CD4-positive, alpha-beta T cell treated with Interleukin-17A for 4 hours (primary cell): ENCODE measurements at places on chromosomes 1 and 21.
A peak's percentile ranks its signal among the peaks of the same experiment; 100 is the strongest.

DNA sequence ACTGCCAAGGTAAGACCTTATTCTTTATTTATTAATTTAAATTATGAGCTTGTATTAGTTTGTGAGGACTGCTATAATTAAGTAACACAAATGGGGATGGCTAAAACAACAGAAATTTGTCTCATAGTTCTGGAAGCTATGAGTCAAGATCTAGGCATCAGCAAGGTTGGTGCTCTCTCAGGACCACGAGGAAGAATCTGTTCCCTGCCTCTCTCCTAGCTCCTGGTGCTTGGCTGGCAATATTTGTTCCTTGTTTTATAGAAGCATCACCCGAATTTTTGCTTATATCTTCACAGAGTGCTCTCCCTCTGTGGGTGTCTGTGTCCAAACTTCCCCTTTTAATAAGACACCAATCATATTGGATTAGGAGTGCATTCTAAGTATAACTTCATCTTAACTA lies 41.4 kb upstream of the CCDC190 start:
- no peak for DNase-seq

GRCh38 chr21:25934130-25934529 lies 199.4 kb downstream of the GABPA start:
- no peak for DNase-seq

DNA sequence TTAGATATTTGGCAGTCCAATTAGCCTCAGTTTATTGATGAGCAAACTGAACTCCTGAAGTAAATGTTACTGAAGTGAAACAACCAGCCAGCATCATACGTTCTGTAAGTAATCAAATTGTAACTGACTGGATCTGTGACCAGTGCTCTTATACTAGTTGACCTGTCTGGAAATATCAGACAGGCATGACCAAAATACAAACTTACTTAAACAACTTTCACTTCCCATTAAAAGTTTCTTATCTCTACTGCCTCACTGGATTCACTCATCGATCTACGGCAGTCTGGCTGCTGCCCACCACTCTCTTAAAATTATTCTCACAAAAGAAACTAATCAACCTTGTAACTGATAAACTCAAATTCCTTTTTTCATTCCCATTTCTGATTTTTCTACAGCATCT lies 56.4 kb downstream of the WDR3 start:
- no peak for DNase-seq

DNA sequence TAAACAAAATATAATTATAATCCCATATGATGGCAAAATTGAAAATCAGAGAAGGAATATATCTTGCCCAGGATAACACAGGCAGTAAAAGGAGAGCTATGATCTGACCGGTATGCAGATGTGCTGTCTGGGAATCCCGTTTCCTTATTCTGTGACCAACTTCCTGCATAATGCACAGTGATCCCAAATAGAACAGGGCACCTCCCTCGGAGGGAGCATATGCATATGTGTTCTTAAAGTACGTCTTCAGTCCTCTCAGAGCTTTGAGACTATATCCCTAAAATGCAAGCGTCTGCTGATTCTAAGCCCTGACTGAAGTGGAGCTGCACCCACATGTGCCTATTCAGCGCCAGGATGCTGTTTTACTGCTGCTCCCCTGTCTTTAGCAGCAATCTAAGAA lies 366.1 kb upstream of the PTBP2 start:
- DNase-seq = no peak

DNA sequence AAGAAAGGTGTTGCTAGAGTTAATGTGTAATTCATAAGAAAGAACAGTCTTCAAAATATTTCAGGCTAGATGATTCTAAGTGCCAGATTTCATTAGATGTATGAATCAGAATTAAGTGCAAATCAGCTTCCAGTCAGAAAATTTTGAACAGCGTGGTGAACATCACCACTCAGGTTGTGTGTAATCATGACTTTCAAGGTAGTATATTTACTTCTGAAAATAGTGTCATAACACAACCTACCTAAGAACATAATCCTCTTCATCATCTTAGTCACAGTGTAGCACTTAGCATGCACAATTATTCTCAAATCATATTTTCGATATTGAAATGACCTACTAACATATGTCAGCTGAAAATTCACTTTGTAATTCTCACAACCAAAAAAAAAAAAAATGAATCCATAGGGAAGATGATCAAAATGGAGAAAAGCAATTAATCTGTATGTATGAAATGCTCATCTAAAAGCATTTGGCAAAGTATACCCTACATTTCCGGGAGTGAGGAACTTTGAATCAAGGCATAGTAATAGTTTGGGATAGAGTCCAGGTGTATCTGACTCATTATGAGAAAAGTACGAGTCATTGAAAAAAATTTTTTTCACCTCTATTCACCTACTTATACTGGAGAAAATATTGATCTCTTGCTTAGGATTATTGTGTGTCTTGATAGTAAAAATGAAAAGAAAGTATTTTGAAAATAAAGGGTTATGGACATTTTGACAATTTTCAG lies 221.8 kb upstream of the CHRM3 start:
- no peak for DNase-seq

- no peak for DNase-seq
These were observed 4.5 kb downstream of the FHL3 start for GRCh38 chr1:38000529-38001455.

GRCh38 chr1:8013399-8013798 lies 12.7 kb downstream of the ERRFI1 start:
- DNase-seq = no peak

DNA sequence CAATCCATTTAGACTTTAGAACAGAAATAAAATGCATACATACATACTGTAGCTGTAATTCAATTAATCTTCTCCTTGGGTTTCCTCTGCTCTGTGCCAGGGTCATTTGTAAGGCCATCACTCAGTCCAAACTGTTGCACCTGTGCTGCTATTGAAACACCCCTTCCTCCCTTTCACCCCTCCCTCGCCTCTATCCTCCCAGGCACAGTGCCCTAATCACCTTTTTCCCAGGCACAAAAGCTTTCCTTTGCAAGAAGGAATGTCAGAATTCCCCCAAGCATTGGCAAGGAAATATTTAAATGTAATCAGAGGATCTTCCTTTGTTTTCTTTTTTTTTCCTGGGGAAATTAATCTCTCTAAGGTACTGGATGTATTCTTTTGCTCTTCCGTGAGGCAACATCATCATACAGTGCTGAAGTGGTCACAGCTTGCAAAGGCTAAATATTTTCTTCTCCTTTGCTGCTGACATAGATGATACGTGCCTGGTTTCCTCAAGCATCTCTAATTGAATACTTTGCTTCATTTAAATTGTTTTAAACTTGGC lies 339.3 kb upstream of the NR5A2 start:
- no peak for DNase-seq

DNA sequence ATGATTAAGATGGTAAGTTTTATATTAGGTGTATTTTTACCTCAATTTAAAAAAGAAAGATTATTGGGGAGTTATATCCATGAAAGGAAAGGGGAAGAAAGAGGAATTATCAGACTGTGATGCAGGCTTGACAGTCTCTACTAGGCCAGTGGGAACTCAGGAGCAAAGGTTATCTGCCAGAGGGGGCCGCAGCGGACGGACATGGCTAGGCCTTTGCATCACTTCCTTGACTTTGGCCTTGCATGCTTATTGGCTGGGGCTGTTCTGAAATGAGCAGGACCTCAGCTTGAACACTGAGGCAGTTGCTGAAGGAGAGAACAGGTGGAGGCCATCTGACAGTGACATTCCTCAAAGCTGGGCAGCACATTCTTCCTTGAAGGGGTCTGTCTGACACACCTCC lies 150.9 kb downstream of the CYYR1 start:
- no peak for DNase-seq

- DNase-seq = peak; percentile 78
These were observed 26.2 kb upstream of the C1orf105 start for GRCh38 chr1:172394141-172394751.

DNA sequence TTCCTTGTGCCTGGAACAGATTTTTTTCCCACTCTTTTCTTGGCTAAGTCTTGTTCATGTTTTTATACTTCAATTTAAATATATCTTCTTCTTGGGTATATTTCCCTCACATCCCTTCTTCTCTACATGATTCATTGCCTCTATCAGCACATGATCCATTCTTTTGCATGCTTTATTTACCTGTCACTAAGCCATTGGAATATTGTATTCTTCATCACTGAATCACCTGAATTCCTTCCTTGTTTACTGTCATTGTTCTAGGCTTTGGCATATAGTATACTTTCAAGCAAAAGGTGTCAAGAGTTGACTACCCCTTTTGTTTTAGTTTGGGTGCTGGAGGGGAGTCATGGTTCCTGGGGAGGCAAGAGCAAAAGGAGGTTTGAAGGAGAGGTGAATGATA lies 464.5 kb upstream of the LRRC7 start:
- DNase-seq = no peak

DNA sequence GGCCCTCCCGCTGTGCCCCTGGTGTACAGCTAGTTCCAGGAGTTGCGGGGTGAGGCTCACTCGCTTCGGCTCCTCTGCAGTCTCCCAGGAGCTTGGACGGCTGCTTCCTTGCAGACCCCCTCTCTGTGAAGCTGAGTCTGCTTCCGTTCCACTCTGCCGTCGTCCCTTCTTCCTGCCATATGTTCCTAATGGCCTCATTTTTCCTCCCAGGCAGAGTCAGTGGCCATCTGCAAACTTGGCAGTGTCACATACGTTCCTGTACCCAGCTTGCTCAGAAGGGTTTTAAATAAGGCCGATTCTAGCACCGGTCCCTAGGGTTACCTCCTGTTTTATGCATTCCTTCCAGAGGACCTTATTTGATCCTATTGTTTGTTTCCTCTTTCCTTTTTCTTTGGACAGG lies 21.3 kb downstream of the ACTL8 start:
- no peak for DNase-seq

DNA sequence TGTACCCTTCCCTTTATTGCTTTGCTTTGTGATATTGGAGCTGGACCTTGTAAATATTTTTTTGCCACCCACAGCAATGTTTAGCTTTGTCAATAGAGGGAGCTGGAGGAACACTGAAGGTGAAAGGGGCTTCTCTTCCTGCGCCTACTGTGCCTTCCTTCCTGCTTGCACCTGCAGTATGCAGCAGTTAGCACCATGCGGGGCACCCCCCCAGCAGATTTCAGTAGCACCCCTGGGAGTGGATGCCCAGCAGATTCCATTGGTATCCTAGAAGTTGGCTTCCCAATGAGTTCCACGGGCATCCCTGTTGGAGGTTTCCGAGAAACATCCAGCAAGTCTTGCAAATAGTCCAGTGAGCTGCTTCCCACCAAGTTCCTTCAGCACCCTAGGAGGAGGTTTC lies 25.6 kb downstream of the S100A10 start:
- DNase-seq = peak; percentile 65

GRCh38 chr1:119101563-119101962 lies 38.9 kb downstream of the WARS2 start:
- no peak for DNase-seq

- DNase-seq = no peak
These were observed 897 bp downstream of the SLC25A24 start for GRCh38 chr1:108199201-108199691.

GRCh38 chr1:27548858-27549719 lies 54.9 kb downstream of the AHDC1 start:
- DNase-seq = no peak

GRCh38 chr21:38959692-38960061 lies 153.9 kb downstream of the ETS2 start:
- no peak for DNase-seq

GRCh38 chr1:20723537-20724363 lies 5.9 kb upstream of the KIF17 start:
- no peak for DNase-seq

DNA sequence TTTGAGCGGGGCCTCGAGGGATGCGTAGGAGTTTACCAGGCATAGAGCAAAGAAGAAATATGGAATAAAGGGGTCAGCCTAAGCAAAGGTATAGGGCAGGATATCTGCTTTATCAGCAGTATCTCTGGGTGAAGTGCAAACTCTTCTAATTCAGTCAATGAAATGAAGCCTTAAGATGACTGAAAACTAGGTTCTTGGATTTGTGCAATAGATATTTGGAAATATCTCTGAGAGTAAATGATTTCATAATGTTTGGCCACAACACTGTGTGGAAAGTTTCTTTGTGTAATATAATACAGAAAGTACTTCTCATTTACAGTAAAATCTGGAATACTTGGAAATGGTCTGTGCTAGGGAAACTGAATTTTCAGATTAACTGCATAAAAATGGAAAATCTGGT lies 26.1 kb downstream of the KCNJ15 start:
- no peak for DNase-seq

- no peak for DNase-seq
These were observed 180.5 kb downstream of the TGFB2 start for GRCh38 chr1:218525451-218526197.

DNA sequence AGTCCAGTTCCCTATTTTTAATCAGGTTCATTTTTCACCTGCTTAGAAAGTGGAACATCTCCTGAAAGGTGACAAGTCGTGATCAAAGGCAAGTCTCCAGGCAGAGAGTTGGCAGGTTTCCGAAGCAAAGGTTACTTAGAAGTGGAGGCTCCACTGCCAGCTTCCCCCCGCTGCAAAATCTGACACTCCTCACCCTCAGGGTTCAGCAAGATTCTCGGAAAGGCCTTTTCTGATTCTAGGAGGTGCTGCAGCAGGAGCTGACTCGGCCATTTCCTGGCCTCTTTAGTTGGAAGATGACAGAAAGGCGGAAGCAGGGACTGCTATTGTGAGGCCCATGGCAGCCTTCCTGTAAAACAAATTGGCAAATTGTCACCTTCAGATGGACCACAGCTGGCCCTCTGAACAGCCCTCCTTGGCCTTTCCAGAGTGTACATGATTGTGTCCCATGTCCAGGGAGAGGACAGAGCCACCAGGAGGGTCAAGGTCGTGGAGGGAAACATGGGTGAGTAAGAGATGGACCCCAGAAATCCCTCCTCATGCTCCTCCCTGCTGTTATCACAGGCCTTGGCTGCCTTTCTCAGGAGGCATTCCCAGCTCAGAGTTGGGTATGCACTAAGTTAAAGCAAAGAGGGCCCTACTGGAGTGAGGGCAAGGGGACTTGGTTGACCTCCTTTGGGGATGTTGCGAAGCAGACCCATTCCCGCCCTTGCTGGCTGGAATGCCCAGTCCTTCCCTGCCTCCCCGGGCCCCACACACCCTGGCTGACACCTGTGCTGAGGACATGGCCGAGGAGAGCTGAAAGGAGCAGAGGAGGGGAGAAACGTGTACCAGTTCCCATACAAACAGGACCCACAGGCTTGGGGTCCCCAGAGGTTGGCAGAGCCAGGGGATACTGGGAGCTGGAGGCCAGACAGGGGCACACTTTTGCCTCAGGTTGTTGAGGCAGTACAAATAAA lies 115.5 kb upstream of the IRF2BP2 start:
- DNase-seq = peak; percentile 66

- no peak for DNase-seq
These were observed 153.5 kb downstream of the TGFBR3 start for GRCh38 chr1:91732291-91733107.

- no peak for DNase-seq
These were observed 100.3 kb downstream of the UCHL5 start for GRCh38 chr1:192958871-192959270.

- DNase-seq = no peak
These were observed 42.4 kb downstream of the SKI start for GRCh38 chr1:2270260-2271100.

DNA sequence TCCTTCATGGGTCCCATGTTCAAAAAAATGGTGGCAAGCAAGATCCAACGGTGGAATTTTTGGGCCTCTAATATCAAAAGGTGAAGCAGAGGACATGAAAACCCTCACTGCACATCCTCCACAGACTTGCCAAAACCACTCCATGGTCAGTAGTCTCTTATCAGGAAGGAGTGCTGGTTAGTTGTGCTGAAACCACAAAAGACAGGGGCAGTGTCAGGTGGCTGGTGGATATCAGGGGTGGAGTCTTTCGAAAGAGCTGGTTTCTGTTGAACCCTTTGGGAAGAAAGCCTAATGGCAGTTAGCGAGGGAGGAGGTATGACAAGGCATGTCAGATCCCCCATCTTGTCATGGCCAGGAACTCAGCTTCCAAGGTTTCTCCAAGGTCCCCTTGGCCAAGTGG lies 395.9 kb upstream of the CAMK1G start:
- DNase-seq = no peak
